ENCODE measurements at places on chromosomes 2 and 18.

DNA sequence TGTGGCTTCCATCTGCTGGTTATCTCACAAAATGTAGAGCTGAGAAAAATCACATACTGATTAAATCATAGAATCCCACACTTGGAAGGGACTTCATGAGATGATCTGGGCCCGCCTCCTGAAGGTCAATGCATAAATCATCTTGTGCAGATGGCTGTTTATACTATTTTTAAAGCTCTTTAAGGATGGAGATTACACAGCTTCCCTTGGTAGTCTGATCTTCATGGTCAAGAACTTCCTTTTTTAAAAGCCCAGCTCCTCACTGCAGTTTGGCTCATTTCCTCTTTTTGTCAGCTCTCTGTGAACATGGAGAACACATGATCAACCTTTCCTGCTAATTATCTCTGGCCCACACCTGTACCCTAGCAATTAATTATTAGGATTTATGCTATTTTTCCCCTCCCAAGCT, 25.9 kb downstream of the GCG start:
- no peak for DNase-seq

GRCh38 chr18:41153871-41154270, 801.2 kb upstream of the PIK3C3 start:
- DNase-seq, result no peak

DNA sequence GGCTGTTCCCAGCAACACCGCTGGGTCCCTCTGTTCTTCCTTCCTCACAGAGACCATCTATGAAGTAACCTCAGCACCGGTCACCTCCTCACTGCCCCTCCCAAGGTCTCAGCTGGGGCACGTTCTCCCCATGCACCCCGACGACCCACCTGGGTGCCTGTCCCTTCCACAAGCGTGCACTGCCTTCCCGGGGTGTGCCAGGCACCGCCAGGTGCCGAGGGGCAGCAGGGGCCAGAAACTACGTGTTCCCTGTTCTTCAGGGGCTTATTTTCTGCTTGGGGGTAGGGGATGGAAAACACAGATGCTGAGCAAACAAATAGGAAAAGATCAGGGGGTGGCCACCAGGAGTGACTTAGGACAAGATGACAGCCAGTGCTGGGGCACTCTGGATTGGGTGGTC, 30.4 kb upstream of the SEMA4C start:
- DNase-seq, result no peak

DNA sequence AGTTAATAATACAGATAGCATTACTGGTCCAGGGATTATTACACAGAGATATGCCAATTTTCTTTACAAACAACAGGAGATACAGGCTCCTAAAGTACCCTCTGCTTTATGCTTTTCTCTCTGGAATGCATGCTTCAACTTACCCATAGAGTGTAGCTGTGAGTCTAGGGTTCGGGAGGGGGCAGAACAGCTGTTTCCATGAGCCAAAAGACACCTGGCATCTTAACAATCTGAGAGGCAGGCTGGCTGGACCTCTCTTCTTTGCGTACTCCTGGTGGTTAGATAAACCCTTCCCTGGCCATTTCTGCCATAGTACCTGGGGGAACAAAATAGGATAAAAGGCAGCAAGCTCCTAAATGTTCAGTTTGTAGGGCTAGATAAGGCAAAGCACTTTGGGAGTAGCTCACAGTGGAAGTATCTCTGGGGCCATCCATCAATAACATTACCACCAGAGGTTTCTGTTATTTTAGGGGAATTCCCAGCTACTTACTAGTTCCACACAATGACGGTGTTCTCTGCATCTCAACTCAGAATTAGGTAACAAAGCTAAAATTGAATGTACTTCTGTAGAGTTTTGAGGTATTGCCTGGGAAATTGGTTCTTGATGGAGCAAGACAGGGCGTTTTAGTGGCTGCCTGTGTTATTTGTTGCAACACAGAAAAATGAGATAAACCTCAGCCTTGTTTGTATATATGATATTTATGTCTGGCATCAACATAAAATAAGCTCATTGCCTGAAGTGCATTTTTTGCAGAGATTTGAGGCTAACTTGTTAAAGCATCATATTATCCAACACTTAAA, 6.2 kb upstream of the CCDC85A start:
- no peak for DNase-seq

- no peak for DNase-seq
Observed at GRCh38 chr2:173126819-173127218, 51.2 kb downstream of the MAP3K20 start.

- no peak for DNase-seq
Observed at GRCh38 chr18:2889761-2890192, 43.0 kb downstream of the EMILIN2 start.

- DNase-seq, result no peak
Observed at GRCh38 chr2:118320196-118320595, 231.9 kb downstream of the INSIG2 start.

GRCh38 chr2:106163948-106164545, 30.1 kb downstream of the UXS1 start:
- DNase-seq, result no peak

- no peak for DNase-seq
Observed at GRCh38 chr2:106876699-106877098, 9.3 kb downstream of the ST6GAL2 start.

GRCh38 chr2:171923206-171923605, 945 bp downstream of the HAT1 start:
- no peak for DNase-seq

GRCh38 chr2:74690571-74690970, 36.5 kb downstream of the SEMA4F start:
- DNase-seq, result peak; percentile 77

DNA sequence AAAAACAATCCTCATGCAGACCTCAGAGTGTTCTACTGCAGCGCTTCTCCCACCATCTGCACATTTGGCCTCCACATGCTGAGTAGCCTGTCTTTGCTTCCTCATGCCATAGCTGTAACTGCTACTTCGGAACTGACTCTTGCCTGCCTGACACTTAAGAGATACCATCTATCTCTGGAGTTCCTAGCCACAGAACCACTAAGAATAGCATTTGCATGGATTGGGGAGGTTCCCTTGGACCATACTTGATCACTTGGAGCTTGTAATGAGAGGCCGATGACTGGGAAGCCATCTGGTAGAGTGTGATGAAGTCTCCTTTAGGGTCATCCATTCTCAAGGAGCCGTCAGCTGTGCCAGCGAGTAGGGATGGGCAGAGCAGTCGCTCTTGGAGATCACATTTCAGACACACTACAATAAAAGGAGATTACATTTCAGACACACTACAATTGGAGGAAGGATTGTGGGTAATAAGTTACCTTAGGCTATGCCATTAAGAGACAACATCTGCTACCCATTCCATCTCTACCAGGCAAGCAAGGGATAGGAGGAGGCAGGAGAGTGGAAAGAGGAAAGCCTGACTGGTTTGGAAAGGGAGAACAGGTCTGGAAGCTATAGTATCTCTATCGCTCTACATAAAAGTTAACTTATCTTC, 21.8 kb downstream of the DOK1 start:
- DNase-seq, result no peak

DNA sequence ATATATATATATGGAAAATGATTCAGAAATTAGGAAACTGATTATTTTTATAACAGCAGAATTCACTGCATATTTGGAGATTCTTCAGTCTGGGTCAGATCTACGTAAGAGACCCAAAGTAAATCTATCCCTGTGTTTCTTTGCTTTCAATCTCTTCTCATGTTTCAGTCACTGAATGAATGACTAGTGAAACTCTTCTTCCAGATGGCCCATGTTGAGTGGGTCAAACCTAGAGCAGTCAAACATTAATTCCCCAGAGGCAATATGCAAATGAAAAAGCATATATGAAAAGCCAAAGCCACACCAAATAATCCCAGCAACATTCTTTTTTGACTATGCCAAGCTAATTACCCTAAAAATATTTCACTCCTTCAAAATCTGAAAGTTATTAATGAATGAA, 317.3 kb downstream of the RBM43 start:
- DNase-seq, result no peak

DNA sequence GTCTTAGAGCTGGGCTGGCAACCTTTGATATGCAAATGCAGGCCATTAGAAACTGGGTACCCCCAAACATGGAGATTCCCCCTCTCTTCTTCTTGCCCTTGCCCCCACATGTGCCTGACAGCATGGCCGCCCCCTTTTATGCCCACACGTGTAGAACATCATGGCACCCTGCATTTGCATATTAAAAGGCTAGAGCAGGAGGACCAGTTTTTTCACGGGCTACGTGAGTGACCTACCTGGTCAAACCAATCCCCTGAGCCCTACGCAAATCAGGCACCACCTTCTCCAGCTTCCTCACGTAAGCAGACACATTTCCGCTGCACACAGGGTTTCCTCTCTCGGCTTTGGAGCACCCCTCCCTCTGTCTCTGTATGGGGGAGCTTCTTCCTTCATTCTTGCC, 110.9 kb upstream of the COPS8 start:
- no peak for DNase-seq

GRCh38 chr2:235140801-235141081, 188.9 kb downstream of the SH3BP4 start:
- DNase-seq, result no peak

DNA sequence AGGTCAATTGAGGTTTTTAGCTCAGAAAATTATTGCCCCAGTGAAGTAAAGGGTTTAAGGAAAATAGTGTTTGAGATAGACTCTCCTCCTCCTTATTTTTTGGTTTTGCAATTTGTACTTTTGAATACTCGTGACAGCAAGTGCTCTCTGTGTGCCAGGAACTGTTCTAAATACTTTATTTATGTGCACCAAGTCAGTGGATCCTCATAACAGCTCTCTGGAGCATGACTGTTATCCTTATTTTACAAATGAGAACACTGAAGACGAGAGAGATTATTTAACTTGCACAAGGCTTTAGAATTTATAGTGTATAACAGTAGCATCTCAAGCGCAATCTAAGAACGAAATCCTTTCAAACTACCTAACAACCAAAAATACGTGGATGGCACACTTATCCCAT, 24.7 kb downstream of the BABAM2 start:
- DNase-seq, result no peak

DNA sequence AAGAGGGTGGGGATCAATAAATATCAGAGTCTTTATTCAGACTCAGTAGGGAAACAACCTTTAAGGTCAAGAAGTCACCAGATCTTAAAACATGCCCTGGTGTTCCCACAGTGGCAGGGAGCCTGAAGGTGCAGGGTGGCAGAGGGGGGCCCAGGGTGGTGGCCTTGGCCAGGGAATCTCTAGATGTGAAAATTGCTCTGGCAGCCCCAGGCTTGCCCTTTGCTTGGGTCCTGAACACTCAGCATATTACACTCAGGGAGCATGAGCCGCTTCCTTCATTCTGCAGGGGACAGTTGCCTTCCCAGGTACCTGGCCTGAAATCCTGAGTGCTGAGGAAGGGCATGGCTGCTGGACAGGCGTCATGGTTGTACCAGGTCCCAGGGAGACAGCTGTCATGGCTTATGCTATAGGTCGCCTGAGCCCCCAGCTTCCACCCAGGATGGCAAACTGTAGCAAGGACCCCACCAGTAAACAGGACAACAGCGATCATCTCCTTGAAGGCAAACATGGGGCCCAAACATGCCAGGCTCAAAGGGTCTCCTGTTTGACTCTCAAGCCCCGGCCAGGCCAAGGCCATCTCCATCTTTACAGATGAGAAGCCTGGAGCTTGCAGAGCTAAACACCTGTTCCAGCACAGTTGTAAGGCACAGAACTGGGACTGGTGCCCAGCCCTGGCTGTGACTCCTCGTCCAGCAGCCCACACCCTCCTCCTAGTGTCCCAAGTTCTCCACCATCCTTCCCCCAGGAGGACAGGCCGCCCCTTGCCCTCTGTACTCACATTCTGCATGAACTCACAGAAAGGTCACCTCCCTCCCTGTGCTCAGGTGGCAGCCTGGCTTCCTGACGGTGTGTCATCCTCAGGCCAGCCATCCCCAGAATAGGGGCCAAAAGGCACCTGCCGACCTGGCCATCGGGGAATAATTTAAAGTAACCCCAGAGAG, 14.6 kb downstream of the ABCG8 start:
- peak; percentile 1 for DNase-seq

- DNase-seq, result peak; percentile 30
Observed at GRCh38 chr2:127525691-127526131, 578 bp downstream of the IWS1 start.

GRCh38 chr18:69097349-69097748, 299.5 kb downstream of the CCDC102B start:
- DNase-seq, result no peak

DNA sequence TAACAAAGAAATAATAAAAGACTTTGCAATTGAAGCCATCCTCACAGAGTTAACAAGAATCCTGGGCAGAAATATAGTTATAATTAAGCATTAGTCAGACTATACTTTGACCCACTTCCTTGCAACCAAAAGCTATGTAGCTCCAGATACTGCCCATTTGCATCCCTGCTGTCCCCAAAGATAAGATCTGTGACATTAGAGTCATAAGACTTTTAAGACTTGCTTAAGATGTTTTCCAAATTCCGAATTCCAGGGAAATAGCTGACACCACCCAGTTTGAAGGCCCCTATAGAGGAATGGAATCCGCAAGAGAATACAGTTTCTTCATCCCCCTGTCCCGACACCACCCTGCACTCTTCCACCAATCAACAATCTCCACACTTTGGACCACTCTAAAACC, 69.5 kb upstream of the TLK1 start:
- DNase-seq, result no peak

DNA sequence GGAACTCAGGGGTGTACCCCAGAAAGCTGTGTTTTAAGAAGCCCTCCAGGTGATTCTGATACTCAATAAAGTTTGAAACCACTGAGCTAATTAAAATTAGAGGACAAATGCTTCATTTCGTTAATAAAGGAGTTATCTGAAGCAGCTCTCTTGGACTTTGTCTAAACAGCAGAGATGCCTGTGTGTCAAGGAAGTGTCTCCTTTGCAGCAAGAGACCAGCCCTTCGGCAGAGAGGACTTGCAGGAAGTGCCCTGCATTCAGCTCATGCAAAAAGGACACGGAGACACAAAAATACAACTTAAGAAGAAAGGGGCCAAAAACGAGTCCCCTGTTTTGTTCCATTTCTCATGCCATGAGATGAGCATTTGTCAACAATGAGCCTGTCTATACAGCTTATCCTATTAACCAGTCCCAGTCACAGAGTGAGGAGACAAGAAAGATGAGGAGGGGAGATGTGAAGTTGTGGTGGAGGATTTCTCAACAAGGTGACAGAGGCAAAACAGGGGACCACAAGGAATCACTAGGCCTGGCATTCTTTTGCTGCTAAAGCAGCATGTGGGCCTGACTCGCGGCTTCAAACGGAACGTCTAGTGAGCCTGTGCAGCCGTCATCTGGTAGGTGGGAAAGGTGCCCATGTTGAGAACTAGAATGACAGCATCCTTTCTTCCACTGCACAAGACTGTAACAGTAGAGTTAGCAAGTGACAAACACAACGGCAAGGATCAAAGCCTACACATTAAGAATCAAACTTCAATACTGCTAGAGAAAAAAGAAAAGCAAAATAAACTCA, 152.3 kb downstream of the ANTXR1 start:
- DNase-seq, result no peak

GRCh38 chr2:215019521-215020145, 118.8 kb downstream of the ABCA12 start:
- no peak for DNase-seq

DNA sequence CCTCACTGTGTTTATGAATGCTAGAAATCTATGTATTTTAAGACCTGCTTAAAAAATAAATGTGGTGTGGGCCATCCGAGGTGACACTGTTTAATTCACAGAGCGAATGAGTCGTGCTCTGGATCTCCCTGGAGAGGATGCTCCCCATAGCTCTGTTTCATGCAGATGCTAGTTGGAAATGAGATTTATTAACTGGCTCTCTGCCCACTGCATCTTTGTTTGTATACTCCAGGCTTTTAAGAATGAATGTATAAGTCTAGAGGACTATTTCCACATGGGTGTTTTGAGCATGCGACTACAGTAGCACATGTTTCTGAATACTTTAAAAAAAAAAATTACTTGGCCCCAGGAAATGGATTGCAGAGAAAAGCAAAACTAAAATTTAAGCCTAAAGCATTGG, 3.9 kb downstream of the MAPRE2 start:
- no peak for DNase-seq

GRCh38 chr2:46006473-46007025, 290.7 kb upstream of the EPAS1 start:
- DNase-seq, result no peak

Data from urothelium cell line (cell line).